ENCODE measurements at places on chromosomes 5 and 9.

DNA sequence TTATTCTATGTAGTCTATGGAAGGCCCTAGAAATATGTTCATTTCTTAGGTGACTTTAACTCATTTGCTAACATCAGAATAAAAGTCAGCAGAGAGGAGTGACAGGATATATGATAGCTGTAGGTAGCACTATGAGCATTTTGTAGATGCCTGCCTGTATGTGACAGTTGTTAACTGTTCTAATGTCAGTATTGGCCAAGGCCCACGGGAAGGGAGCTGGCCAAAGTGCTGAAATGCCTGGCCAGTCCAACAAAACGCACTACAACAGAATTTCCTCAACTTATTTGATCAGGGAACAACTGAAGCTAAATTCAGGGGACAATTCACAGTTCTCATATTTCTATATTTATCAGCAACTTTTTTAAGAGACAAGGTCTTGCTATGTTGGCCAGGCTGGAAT lies 20.8 kb downstream of the SV2C start:
- peak; percentile 23 for DNase-seq

- no peak for DNase-seq
Measured at GRCh38 chr9:131111854-131112311, 13.5 kb upstream of the NUP214 start.

GRCh38 chr5:53211799-53212198 lies 102.2 kb upstream of the MOCS2 start:
- no peak for DNase-seq

DNA sequence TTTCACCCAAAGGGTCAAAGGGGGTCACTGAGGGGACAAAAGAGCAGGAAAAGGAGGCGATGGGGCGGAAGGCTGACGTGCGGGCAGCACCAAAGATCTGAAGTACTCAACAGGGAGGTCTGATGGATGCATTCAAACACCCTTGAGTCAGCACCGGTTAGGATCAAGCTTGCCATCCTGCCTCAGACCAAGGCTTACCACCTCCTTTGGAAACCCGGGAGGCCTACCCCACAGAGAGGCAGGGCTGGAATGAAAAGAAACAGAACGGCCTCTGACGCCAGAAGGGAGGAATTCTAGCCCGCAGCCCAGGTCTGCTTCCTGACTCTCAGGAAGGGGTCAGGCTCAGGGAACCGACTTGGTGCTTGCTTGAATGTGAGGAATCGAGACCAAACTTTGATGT lies 125.6 kb downstream of the PAPPA start:
- DNase-seq, result no peak

DNA sequence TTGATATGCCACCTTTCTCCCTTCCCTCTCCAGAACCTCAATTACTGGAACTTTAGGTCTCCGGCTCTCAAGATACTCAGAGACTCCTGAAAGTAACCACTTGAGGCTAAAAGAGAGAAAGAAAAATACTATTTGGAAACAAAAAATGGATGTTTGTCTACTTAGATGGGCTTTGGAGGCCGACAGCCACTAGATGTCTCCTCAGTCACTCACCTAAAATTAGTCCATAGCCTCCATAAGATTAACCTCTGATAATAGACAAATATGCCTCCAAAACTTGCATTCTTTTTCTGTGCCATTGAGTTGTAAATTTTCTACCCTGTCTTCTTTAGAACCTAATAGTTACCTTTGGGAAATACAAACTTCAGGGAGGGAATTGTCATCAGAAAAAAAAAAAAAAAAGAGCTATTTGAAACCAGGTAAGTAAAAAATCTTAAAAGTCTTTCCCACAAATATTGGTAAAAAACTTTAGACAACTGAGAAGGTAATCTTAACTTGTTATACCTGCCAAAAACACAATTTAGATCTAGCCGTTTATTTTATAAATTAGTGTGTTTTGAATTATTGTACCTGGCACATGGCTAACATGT lies 11.2 kb upstream of the PCDH1 start:
- DNase-seq, result peak; percentile 32

DNA sequence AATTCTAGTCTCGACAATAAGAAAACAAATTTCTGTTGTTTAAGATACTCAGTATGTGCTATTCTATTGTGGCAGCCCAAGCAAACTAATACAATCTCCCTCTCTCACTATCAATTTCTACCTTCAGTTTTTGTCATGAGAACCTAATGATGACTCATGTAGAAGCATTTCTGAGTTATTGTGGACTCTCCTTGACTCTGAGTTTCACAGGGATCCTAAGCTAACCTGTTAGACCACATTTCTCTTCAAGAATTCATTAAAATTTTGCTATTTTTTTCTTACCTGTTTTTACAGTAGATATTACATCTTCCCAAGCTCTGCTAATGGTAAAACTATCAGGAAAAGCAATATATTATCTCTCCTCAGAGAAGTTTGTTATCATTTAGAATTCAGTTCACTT lies 599.1 kb upstream of the TYRP1 start:
- no peak for DNase-seq

DNA sequence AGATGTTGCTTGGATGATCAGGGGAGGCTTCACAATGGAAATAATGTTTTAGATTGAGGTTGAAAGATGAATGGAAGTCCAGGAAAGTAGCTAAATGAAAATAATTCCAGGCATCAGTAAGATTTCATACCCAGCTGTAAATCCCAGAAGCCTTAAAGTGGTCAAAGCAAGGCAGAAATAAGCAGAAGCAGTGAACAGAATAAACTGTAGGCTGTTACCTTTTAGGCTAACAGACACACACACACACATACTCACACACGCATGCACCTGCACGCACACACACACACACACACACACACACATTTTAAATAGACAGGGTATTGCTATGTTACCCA lies 175.3 kb downstream of the WDR70 start:
- no peak for DNase-seq

DNA sequence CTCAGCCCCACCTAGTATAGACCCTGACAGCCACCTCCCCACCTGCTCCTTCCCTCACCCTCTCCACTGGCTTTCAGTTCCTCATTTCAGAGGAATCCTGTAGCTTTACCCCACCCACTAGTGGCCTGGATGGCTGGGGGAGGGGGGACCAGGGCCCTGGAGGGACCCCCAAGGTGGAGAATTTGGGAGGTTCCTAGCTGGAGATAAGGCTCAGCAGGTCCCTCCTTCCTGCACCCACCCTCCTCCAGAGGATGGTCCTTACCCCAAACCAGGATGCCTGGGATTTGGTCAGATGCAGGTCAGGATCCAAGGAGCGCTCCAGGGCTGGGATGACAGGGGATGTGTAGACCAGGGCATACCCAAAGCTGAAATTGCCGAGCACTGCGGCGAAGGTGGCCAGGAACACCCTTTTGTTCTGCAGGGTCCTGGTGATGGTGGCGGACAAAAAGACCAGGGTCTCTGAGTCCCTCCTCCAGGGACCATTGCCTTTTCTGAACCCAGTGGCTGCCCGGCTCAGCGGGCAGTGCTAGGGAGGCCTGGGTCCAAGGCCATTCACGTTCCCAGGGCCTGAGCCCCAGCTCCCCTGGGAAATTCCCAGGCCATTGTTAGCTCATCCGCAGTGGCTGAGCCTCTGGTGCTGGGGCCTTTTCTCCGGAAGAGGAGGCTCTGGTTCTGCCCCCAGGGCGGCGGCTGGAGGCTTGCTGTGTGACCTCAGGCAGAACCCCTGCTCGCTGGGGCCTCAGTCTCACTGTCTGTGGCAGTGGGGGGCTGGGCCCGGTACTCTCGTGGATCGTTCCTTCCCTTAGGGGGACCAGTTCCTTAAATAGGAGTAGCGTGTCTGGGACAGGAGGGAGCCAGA lies 678 bp downstream of the SLC2A6 start:
- peak; percentile 47 for DNase-seq

- no peak for DNase-seq
Measured at GRCh38 chr5:30387974-30388632, 805.4 kb upstream of the CDH6 start.
